ENCODE measurements at places on chromosomes 2 and 18.

DNA sequence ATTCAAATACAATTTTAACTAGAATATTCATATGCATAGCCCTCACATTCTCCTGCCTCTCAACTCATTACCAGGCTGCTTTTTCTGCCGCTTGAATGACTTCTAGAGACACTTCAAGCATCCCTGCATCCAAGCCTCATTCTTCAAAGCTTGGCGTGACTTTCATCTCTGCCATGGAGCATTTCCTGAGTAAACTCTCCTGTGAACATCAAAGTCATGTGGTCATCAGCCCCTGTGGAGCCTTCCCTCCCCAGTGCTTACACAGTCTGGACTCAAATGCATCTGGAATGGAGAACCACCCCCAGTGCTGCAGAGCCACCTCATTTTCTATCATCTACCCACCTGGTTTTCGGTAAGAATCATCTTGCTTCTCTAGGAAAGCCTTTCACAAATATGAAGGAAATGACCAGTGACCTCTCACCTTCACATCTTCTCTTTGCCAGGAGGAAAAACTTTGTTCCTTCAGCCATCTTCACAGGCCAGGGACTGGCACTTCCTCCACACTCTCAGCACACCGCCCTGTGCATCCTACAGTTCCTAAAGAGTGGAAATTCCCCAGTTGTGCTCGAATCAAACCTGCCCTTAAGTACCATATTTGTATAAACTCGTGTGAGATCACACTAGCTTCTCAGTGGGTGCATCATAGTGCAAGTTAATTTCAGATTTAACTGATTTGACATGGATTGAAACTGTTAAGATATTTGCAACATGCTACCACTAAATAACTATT, 116.4 kb downstream of the COL6A3 start:
- DNase-seq, result no peak

DNA sequence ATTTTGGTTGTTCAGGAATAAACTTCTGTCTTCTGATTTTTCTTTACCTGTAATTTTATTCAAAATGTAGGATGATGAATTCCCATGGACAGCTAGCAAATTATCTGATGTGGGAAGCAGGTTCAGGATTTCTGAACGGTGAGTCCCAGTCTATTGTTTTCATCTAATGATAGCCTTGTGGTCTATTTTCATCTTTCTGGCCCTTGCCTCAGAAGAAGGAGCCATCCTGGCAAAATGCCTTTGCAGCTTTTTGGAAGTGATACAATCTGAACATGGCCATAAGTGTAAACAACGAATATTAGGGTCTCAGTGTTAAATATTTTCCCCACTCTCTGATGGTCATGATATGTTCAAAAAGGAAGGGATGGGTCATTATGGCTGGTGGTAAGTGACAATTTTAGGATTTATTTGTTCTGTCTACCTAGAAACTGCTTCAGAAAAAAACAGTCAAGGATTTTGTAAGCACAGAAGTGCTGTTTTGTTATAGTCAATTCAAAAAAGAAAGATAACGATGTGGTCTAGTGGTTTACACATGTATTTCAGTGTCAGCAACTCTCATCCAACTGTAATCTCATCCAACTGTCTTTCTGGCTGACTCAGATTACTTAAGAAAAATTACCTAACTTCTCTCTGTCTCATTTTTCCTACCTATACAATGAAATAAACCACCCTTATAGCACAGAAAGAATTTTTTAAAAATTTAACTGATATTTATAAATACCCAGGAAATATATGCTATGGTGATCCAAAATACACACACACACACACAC, 272.6 kb upstream of the ERBB4 start:
- DNase-seq, result no peak

DNA sequence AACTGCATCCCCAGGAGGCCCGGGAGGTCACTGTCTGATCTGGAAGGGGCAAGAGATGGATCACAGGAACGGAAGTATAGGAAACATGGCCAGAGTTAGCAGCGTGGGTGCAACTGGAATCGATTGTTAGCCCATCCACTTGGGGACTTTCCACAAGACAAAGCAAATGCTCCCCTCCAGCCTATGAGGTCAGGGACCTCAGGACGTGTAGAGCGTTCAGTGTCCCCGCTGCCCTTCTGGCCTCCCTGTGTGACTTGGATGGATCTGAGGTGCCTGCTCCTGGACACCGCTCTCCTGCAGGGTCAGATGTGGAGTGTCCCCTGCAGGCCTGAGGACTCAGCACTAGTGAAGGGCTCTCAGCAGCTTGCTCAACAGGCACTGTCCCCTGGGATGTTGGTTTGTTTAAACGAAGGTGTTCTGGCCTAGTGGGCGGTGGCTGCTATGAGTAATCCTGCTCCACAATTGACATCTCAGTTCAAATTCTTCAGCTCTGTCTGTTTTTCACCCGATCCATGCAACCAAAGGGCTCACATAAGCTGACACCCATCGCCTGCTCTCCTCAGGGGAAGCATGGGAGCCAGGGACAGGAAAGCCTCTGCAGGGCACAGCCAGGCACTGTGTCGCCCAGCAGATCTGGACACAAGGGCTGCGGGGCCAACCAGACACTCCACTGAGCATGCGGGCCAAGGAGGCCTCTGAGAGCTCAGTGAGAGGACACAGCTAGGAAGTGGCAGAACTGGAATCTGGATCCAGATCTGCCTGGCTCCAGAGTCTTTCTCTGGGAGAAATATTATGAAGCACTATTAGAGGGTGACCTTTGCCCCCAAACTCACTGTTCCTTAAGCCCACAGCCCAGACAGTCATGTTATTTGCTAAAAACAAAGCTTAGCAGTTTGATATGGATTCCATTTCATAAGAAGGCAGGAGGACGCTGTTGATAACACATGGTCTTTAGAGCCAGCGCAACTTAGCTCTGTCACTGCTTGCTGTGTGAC, 78.5 kb downstream of the RHOB start:
- no peak for DNase-seq

GRCh38 chr2:172446474-172447063, 19.2 kb downstream of the ITGA6 start:
- DNase-seq, result no peak

- no peak for DNase-seq
Observed at GRCh38 chr2:95530734-95531133, 46.2 kb upstream of the TRIM43B start.

DNA sequence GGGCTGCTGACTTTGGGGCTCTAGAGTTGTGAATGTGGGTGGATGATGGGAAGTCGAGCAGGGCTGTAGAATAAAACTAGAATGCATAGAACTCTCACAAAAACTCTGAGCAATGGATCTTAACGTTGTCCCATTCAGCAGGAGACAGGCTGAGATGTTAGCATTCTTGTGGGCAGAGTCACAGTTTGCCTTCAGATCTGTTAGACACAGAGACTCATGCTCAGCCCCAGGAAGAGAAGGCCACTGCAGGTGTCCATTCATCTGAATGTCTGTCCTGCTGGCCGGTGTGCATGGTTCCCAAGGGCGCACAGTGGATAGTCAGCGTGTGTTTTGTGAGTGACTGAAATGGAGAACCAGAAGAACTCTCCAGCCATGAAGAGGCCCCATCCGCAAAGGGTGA, 111.3 kb downstream of the TSN start:
- DNase-seq, result no peak

DNA sequence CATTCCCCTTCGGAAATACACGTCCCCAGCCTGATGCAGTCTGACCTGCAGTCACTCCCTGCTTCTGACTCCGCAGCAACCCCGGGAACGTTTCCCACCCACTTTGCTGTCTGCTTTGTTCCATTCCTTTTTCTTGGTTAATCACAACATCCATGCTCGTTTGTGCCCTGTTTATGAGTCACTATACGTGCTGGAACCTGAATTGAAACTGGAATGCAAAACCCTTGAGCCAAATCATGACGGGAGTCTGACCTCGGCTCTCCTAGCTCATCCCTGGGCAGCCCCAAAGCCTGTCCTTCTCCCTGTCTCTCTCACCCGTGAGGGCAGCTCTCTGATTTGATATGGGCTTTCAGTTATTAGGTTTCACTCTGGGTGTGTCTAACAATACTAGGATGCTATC, 57.1 kb upstream of the RNF152 start:
- DNase-seq, result no peak
